ENCODE measurements at places on chromosomes 2 and 18. TPM values are rescaled to one million over a fixed set of nuclear protein-coding genes. Genes with fewer than 3 reads are reported as not detected.
A peak's percentile ranks its signal among the peaks of the same experiment; 100 is the strongest.

Gene AQP4
- 305 TPM for total RNA-seq

Gene CBLN2
- total RNA-seq = 73.7 TPM

DNA sequence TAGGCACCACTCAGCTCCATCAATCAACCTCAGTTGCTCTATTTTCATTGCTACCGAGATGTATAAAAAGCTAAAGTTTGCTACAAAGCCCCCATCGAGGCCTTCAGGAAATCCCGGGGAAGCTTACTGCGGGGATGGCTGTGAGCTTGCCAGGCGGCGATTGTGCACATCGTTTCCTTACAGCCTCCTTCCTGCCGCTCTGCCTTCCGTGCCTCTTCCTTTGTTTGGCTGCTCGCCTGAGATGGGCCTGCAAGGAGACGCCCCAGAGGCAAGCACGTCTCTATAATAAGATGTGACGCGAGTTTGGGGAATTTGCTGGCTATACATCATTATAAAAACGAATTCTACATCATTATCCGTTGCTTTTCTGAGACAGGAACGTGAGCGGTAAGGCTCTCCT lies 41.6 kb downstream of the DHRS9 start:
- peak; percentile 57 for DNase-seq
- no peak overlapping the region for H3K27ac ChIP-seq
- H3K4me1 ChIP-seq = peaks cover 18% of the 10 kb centered on the region
- no peak overlapping the region for H3K4me3 ChIP-seq
- H3K36me3 ChIP-seq = no peaks in the 10 kb centered on the region

DNA sequence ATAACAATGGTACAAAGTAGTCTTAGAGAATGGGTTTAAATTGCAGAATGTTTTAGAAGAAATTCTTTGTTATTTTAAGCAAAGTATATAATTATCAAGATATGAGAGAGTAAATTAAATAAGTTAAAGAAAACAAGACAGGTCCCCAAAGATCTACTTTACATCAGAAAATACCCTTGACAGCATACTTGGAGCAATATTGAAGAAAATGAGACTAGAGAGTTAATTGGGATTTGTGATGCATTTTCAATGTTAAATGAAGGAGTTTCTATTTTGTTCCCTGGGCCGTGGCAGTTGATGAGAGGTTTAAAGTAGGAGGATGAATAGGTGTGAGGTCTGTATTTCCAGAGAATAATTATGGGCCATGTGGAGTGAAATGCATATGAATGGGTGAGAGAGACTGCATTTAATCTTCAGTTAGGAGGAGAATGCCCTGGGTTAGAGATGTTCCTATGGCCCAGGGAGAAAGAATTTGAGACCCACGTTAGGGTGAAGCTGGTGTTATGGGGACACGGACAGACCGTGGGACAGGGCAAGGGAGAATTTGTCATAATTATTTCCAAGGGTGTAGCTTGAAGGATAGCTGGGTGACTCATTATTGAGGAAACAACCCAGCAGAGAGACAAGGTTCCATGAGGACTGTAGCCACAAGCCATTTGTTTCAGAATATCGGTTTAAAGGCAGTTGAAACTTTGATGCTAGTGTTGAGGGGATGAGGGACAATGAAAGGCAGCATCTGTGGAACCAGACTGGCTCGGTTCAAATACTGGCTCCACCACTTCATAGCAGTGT lies 22.7 kb downstream of the MGAT5 start:
- H3K4me1 ChIP-seq = peaks cover 3% of the 10 kb centered on the region
- H3K27ac ChIP-seq = no peak overlapping the region
- H3K36me3 ChIP-seq = no peaks in the 10 kb centered on the region
- H3K27me3 ChIP-seq = no peaks in the 10 kb centered on the region
- DNase-seq = no peak
- no peak overlapping the region for H3K4me3 ChIP-seq

Gene MPV17
- total RNA-seq = 124 TPM

GRCh38 chr18:79697976-79698375 lies 18.4 kb downstream of the CTDP1 start:
- no peak for DNase-seq
- H3K4me1 ChIP-seq = no peaks in the 10 kb centered on the region
- no peak overlapping the region for H3K4me3 ChIP-seq
- H3K27me3 ChIP-seq = no peaks in the 10 kb centered on the region
- H3K36me3 ChIP-seq = peaks cover 53% of the 10 kb centered on the region

DNA sequence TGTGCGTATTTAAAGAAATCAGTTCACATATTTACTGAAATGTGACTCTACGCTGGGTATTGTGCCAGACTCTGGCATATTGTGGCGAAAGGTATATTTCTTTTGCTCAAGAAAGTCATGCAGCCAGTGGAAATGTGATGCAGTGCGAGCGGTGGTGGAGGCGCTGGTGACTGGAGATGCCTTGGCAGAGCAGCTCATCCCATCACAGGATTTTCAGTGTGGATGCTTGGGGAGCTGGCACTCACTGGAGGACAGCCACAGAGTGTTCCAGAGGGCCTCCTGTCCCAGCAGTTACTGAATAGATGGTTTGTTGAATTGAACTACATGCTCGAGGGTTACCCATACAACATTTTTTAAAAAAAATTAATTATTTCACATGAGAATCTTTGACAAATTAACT lies 117.6 kb downstream of the ZNF407 start:
- no peak for DNase-seq
- H3K27me3 ChIP-seq = no peaks in the 10 kb centered on the region
- H3K4me3 ChIP-seq = no peak overlapping the region
- H3K4me1 ChIP-seq = no peaks in the 10 kb centered on the region

Gene CXCR1
- 0.89 TPM for total RNA-seq

DNA sequence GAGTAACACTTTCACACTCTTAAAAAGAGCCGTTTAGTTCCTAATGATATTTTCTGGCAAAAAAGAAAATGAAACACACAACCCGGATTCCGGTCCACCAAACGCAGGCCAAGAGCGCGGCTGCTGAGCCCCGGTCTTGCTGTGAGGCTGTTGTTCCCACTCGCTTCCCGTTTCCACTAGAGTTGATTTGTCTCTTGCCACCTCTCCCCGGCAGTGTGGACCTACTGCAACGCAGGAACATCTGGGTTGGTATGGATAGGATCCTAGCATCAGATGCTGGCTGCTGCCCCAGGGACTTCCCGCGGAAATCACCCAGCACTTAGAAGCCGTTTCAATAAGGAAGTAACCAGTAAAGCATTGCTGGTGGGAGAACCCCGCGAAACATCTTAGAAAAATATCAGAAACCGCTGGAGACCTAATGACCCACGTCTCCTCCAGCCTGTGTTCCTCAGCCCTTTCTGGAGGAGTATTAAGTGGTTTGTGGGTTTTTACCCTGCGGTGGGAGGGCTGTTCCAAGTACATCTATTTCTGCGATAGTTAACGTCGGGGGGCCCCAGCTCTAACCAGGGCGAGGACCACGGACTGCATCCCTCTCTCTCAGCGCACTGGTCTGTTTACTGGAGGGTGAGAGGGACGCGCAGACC lies 939 bp downstream of the DOCK10 start:
- no peaks in the 10 kb centered on the region for H3K27me3 ChIP-seq
- peak overlapping the region; percentile 67 for H3K27ac ChIP-seq
- peak overlapping the region; percentile 53 for H3K4me3 ChIP-seq
- peaks cover 16% of the 10 kb centered on the region for H3K4me1 ChIP-seq
- no peaks in the 10 kb centered on the region for H3K36me3 ChIP-seq

GRCh38 chr2:177669201-177669600 lies 276.6 kb downstream of the AGPS start:
- no peak overlapping the region for H3K4me3 ChIP-seq
- H3K36me3 ChIP-seq = no peaks in the 10 kb centered on the region
- H3K27me3 ChIP-seq = no peaks in the 10 kb centered on the region
